ENCODE measurements at places on chromosomes 2 and 18.
A peak's percentile ranks its signal among the peaks of the same experiment; 100 is the strongest.

DNA sequence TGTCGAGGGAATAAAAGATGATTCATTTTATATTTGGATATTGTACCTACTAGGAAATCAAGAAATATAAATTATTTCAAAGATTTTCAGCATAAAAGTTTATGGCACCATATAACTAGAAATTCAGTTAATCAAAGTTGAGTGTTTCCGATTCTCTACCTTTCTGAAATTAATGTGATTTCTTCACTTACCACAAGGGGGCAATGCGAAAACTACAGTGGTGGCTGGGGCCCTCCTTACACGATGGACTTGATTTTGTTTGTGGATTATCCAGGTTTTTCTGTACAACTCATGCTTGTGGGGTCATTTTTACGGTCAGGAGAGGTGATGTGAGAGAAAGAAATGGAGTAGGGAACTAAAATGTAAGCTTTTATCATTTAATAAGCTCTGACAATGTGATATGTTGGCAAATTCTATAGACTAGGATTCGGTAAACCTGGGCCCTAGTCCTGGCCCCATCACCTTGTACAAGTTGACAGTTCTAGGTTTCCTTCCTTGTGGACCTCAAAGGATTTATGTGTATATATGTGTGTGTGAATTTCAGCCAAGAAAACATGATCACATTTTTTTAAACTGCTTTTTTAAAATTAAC, 47.6 kb downstream of the G6PC2 start:
- H3K27ac ChIP-seq = no peak overlapping the region
- no peak overlapping the region for H3K4me3 ChIP-seq
- no peaks in the 10 kb centered on the region for H3K36me3 ChIP-seq
- no peaks in the 10 kb centered on the region for H3K4me1 ChIP-seq
- H3K27me3 ChIP-seq = peaks cover 5% of the 10 kb centered on the region

DNA sequence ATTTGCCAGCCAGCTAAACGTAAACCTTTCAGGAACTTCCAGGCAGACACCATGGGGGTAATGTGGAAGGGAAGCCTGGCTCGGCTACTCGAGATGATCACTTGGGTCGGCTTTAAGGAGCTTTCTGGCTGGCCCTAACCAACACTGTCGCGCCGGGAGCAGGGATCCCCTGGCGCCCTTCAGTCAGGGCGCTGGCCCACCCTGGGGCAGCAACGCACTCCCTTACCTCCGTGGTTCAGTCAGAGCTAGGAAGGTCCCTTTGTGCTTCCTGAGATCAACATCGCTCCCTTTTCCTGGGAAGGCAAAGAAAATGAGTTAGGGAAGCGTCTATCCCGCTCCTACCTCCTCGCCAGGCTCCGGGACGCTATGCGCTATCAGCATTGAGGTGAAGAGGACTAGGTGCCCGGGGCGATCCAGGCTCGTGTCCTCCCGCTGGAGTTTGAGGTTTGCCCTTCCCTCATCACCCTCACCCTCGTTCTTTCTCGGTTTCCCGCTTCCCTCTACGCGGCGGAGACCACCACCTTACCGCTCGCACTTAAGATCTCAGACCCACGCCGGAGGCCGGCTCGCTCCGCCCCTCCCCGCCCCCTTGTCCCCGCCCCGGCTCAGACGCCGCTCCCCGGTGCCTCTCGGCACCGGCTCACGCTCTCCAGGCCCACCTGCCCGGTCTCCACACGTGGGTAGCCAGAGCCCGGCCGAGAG, 449 bp upstream of the ATRAID start:
- H3K27me3 ChIP-seq = no peaks in the 10 kb centered on the region
- H3K4me1 ChIP-seq = peaks cover 42% of the 10 kb centered on the region
- peak overlapping the region; percentile 91 for H3K4me3 ChIP-seq
- peaks cover 5% of the 10 kb centered on the region for H3K36me3 ChIP-seq
- DNase-seq = no peak

GRCh38 chr2:139033300-139033699, 253.1 kb upstream of the NXPH2 start:
- no peaks in the 10 kb centered on the region for H3K36me3 ChIP-seq
- no peaks in the 10 kb centered on the region for H3K4me1 ChIP-seq
- H3K4me3 ChIP-seq = no peak overlapping the region
- DNase-seq = no peak

- H3K4me3 ChIP-seq = no peak overlapping the region
- no peaks in the 10 kb centered on the region for H3K4me1 ChIP-seq
- DNase-seq = no peak
- H3K27me3 ChIP-seq = no peaks in the 10 kb centered on the region
- no peaks in the 10 kb centered on the region for H3K36me3 ChIP-seq
Observed at GRCh38 chr2:158359846-158360245, 96.7 kb downstream of the CCDC148 start.

DNA sequence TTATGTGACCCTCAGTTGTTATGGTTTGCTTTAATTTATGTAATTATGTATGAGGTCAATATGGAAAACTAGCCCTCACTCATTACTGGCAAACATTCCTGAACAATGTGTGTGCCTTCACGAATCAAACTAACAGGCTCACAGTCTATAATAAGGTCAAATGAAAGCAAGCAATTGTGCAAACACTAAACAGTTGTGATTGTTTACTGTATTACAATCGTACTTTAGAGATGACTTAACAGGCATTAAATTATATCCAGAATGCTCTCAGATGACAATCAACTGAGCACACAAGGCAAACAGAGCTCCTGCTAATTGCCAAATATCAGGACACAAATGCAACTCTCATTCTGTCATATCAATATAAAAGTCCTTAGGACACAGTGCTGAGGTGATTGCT, 29.5 kb downstream of the COL5A2 start:
- no peak for DNase-seq
- H3K4me1 ChIP-seq = no peaks in the 10 kb centered on the region
- no peaks in the 10 kb centered on the region for H3K27me3 ChIP-seq

DNA sequence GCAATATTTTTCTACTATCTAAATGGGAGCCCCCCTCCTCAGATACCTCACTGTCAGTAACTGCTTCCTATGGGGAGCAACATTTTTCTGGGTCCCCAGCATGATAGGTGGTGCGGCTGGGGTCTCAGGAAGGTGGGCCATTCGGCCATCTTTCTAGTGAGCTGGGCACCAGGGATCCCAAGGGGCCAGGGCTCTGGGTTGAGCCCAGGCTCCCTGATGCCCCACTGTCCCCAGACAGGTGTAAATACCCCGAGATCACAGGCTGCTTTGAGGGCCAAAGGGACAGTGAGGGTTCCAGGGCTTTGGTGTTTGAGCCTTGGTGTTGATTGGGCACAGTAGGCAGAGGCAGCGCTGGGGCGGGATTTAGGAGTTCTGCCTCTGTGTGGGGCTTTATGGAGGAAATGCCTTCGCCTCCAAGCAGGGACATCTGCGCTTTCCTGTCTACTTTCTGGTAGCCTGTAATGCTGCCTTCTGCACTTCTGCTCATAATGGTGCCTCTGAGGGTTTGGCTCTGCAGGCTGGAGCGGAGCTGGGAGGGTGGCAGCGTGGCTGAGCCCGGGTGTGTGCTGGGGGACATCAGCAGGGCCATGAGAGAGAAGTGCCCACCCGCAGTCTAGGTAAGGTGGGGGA, 5.3 kb downstream of the ITM2C start:
- no peak for DNase-seq
- H3K4me1 ChIP-seq = peaks cover 80% of the 10 kb centered on the region
- peak overlapping the region; percentile 66 for H3K4me3 ChIP-seq

DNA sequence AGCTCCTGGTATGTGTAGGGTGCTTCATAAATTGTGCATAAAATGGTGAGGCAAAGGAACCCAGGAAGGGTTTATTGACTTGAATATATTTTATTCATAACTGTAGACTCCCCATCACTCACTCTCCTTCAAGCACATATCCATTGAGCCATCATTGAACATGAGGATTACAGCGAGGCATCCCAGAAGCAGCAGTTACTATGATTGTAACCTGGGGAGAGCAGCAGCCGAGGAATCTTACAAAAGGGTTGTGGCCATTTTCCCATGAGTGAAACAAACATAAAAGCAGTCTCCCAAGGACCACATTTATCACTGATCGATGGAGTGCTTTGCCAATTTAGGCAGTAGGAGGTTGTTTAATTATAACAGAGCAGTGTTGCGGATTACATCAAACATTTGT, 183.4 kb downstream of the NCK2 start:
- peak overlapping the region; percentile 94 for H3K27ac ChIP-seq
- peaks cover 78% of the 10 kb centered on the region for H3K4me1 ChIP-seq
- H3K27me3 ChIP-seq = no peaks in the 10 kb centered on the region

- peaks cover 13% of the 10 kb centered on the region for H3K4me1 ChIP-seq
- peaks cover 9% of the 10 kb centered on the region for H3K27me3 ChIP-seq
- no peaks in the 10 kb centered on the region for H3K36me3 ChIP-seq
- no peak overlapping the region for H3K27ac ChIP-seq
- DNase-seq = no peak
Observed at GRCh38 chr2:188293601-188294351, 2.1 kb downstream of the GULP1 start.

- no peak overlapping the region for H3K27ac ChIP-seq
- H3K36me3 ChIP-seq = no peaks in the 10 kb centered on the region
- no peak for DNase-seq
- no peaks in the 10 kb centered on the region for H3K4me1 ChIP-seq
Observed at GRCh38 chr2:121038891-121039616, 245.9 kb downstream of the TFCP2L1 start.

DNA sequence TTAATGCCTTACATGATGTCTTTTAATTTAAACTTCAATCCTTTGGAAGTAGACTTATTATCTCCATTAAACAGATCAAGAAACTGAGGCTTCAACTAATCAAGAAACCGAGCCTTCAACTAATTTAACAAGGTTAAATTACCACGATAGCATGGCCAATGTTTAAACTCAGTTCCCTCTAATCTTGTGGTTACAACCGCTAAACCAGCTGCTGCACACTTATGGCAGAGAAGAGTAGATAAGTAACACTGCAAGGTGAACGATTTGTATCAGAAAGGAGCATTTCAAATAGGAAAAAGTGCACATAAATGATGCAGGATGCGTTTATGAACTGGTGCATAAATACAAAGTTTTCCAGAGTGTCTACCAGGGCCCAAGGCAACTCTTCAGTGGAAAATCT, 144.6 kb upstream of the CAVIN2 start:
- no peaks in the 10 kb centered on the region for H3K36me3 ChIP-seq
- DNase-seq = no peak
- peaks cover 2% of the 10 kb centered on the region for H3K27me3 ChIP-seq
- no peak overlapping the region for H3K4me3 ChIP-seq

DNA sequence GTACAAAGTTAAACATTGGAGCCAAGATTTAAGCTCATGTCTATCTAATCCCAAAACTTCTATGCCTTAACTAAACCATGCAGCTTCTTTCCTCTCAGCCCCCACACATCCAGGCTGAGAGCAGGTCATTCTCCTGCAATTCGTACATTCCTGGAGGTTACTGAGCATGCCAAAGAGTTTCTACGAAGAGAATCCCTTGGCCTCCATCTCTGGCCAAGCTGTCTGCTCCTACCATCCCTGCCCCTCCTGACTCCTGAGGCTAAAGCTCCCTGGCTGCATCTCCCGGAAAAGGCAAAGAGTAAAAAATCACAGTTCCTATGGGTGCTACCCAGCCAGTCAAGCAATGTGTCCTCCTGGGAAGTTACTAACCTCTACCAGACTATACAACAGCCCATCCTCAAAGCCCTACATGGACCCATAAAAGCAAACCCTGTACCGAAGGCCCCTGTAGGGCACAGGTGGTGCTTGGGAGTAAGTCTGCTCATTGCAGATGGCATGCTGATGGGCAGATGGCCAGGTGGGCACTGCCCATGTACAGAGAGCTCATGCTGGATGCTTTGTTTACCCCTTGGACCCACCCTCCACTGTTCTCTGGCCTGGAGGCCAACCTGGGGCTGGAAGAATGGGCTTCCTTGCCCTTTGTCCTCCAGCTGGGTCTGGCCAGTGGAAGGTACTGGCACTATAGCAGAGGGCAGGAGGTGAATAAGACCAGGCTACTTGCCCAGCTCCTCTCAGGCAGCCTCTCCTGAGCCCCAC, 99.5 kb downstream of the TTC32 start:
- H3K27ac ChIP-seq = no peak overlapping the region
- no peaks in the 10 kb centered on the region for H3K4me1 ChIP-seq
- no peak overlapping the region for H3K4me3 ChIP-seq
- no peak for DNase-seq
- H3K36me3 ChIP-seq = no peaks in the 10 kb centered on the region
- H3K27me3 ChIP-seq = peaks cover 9% of the 10 kb centered on the region

DNA sequence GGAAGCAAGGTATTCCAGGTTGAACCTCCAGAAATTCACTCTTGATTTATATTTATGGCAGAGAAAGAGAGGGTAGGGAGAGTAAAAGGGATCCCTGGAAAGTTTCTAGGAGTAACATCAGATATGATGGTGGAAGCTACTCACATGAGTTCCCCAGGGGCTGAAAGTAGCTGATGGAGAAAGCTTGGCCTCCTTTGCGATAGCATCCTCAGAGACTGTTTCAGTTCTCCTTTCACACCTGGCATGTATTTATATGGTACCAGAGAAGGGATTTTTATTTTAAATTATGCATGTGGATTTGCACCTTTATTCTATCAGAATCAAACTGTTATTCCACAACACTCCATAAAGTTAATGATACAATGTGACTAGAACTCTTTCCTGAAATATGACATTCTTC, 126.3 kb upstream of the OSR1 start:
- H3K27ac ChIP-seq = no peak overlapping the region
- DNase-seq = no peak
- H3K4me3 ChIP-seq = no peak overlapping the region
- H3K36me3 ChIP-seq = no peaks in the 10 kb centered on the region
- peaks cover 20% of the 10 kb centered on the region for H3K27me3 ChIP-seq
- H3K4me1 ChIP-seq = no peaks in the 10 kb centered on the region

GRCh38 chr18:3848316-3848715, 398.3 kb downstream of the TGIF1 start:
- peaks cover 8% of the 10 kb centered on the region for H3K27me3 ChIP-seq
- no peak overlapping the region for H3K27ac ChIP-seq
- H3K4me1 ChIP-seq = no peaks in the 10 kb centered on the region
- H3K4me3 ChIP-seq = no peak overlapping the region
- H3K36me3 ChIP-seq = no peaks in the 10 kb centered on the region

- H3K4me3 ChIP-seq = no peak overlapping the region
- H3K27ac ChIP-seq = no peak overlapping the region
- H3K4me1 ChIP-seq = no peaks in the 10 kb centered on the region
- no peak for DNase-seq
Observed at GRCh38 chr2:31255911-31256571, 22.1 kb downstream of the EHD3 start.

GRCh38 chr2:109472331-109472959, 141.3 kb downstream of the SEPTIN10 start:
- no peak for DNase-seq
- H3K36me3 ChIP-seq = peaks cover 4% of the 10 kb centered on the region
- H3K4me1 ChIP-seq = no peaks in the 10 kb centered on the region
- no peak overlapping the region for H3K27ac ChIP-seq
- no peaks in the 10 kb centered on the region for H3K27me3 ChIP-seq

GRCh38 chr18:59072727-59073421, 66.8 kb upstream of the SEC11C start:
- no peak overlapping the region for H3K4me3 ChIP-seq
- DNase-seq = no peak
- no peaks in the 10 kb centered on the region for H3K36me3 ChIP-seq

DNA sequence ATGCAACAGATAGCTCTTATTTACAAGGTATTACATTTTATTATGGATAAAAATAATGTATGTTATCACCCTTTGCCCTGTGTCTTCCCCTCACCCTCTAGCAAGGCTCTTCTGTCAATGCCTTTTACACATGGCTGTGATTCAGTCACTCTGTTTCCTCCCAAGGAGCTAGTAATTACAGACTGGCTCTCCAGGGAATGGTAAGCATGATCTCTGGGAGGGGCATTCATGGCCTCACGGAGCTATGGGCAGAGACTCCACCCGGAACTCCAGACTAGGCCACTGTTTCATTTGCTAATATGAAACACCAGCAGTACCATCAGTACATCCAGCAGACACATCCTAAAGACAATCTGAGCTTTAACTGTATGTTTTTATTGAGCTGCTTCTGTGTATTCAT, 410.9 kb upstream of the CYRIA start:
- no peaks in the 10 kb centered on the region for H3K4me1 ChIP-seq
- H3K27ac ChIP-seq = no peak overlapping the region
- H3K36me3 ChIP-seq = peaks cover 2% of the 10 kb centered on the region
- no peaks in the 10 kb centered on the region for H3K27me3 ChIP-seq
